ENCODE measurements at places on chromosomes 1 and 21.

GRCh38 chr1:11680270-11681070 is 478 bp downstream of the MAD2L2 start:
- DNase-seq: no peak

GRCh38 chr1:99627615-99628014 is 18.3 kb upstream of the PALMD start:
- no peak for DNase-seq

- DNase-seq: no peak
Measured at GRCh38 chr1:226577401-226578180, 29.0 kb downstream of the STUM start.

- no peak for DNase-seq
Measured at GRCh38 chr1:201089596-201089995, 22.6 kb downstream of the CACNA1S start.

GRCh38 chr1:200369706-200370105 is 40.1 kb downstream of the ZNF281 start:
- DNase-seq: no peak

DNA sequence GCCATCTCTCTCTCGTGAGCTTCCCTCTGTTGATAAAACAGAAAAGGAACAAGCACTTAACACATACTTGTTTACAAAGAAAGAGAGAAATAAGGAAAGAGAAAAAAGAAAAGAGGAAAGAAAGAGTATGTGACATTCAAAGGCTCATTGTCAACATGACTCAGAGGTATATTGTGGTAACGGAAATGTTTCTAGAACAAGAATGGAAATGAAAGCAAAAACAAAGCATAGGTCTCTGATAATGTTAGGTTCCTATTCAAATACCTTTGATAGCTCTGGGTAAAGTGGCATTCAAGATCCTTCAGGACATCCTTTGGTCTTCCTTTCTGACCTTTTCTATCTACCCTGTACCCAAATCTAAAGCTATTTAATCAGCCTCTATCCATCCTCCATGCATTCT is 67.4 kb upstream of the DMRTA2 start:
- DNase-seq: no peak

GRCh38 chr1:216153130-216153529 is 270.1 kb downstream of the USH2A start:
- DNase-seq: no peak

GRCh38 chr1:229336345-229336744 is 6.5 kb downstream of the CCSAP start:
- no peak for DNase-seq

DNA sequence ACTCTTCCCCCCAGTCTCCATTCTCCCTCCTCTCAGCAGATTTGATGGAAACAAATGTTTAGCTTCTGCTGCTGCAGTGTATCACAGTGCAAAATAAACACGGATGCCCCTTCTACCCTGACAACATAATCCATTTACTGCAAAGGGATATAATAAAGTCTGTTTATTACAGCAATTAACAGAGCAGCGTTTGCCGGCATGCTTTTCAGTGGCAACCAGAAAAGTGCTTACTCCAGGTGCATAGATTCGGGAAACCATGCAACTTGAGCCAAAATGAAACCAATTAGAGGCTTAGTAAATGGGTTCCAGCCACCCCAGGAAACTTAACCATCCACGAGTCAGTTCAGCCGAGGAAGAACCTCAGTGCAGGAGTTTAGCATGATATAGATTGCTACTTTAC is 12.9 kb upstream of the LEMD1 start:
- no peak for DNase-seq

GRCh38 chr1:147736883-147737282 is 23.5 kb downstream of the GJA5 start:
- no peak for DNase-seq

- DNase-seq: no peak
Measured at GRCh38 chr1:170126696-170127095, 19.1 kb upstream of the NTMT2 start.

DNA sequence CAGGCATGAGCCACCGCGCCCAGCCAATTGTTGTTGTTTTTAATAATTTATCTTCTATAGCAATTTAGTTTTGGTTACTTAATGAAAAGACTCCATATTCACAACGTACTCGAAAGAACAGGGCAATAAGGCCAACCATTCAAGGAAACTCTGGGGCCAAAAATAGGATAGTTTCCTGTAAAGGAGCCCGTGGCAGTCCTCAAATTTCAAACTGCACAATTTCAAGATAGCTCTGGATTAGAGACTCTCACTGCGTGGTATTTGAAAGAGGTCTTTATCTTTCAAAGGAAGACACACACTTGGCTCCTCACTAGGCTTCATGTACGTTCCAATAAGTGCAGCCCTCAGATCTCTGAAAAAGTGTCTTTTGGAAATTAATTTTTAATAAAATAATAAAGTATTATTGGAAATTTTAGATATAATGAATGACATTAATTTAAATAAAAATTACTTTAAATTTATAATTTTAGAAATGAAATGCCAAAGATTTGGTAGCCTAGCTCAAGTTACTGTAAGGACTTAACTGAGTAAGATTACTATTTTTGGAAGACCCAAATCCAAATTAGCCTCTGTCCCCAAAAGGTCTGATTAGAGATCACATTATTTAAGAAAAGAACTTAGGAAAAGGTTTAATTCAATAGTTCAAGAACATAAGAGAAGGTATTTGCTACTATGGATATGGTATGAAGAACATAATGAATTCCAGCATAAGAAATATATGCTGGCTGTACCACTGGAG is 22.7 kb upstream of the DONSON start:
- DNase-seq: no peak

- no peak for DNase-seq
Measured at GRCh38 chr1:53366901-53367502, 39.1 kb upstream of the LRP8 start.

- DNase-seq: no peak
Measured at GRCh38 chr1:53519421-53519820, 60.2 kb downstream of the DMRTB1 start.

GRCh38 chr1:166153525-166154314 is 13.1 kb downstream of the FAM78B start:
- no peak for DNase-seq

- no peak for DNase-seq
Measured at GRCh38 chr1:71783071-71783470, 499.3 kb downstream of the NEGR1 start.

DNA sequence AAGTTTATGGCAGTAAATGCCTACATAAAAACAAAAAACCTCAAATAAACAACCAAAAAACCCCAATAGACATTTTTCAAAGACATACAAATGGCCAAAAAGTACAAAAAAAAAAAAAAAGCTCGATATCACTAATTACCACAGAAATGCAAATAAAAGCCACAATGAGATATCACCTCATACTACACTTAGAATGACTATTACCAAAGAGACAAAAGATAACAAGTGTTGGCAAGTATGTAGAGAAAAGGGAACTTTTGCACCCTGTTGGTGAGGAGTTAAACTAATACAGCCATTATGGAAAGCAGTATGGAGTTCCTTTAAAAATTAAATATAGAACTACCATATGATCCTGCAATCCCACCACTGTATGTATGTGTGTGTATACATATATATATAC is 21.1 kb downstream of the SLC25A24 start:
- DNase-seq: no peak

DNA sequence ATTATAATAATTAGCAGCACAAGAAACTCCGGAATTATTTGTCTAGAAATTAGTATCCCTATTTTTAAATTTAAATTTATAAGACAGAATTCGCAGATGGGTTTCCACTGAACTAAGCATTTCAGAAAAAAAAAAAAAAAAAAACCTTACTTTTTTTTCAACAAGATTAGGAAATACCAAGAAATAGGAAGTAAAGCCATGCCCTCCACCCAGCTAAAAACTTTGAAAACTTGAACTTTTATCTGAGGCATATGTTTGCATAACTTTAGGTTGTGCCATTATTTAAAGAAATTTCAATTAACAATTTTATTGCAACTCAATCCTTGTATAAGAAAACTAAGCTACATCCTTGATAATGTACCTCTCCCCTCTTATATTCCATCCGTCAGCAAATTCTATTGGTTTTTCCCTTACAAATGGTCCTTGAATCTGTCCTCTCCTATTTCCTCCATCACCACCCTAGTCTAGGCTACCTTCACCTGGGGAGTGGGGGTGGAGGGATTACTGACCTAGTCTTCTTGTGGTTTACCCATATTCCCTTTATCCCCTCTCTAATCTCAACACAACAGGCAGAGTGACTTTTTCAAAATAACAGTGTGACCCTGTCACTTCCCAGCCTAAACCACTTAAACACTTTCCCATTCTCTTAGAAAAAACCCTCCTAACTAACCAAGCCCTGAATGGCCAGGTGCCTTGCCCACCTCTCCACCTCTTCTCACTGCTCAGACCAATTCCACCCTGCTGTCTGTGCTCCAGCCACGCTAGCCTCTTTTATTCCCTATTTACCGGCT is 1.4 kb upstream of the EVI5 start:
- DNase-seq: no peak

GRCh38 chr1:185431612-185432011 is 114.6 kb upstream of the IVNS1ABP start:
- DNase-seq: no peak

DNA sequence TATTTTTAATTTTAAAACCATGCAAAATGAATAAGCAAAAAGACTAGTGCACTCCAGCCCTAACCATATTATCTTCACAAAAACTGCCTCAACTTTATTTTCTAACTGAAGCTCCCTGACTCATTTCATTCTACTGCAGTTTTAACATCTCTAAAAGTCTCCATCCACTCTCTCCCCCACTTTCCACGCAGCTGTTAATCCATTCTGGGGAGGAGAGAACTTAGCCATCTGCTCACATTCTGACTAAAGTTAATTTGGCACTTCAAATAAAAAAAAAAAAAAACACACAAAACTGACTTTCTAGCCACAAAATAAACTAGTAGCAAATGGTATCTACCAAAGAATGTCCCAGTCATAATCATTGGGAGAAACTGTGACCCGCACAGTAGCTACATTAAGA is 5.4 kb upstream of the MYBPHL start:
- DNase-seq: no peak

- DNase-seq: no peak
Measured at GRCh38 chr1:55725378-55725777, 510.2 kb upstream of the USP24 start.

DNA sequence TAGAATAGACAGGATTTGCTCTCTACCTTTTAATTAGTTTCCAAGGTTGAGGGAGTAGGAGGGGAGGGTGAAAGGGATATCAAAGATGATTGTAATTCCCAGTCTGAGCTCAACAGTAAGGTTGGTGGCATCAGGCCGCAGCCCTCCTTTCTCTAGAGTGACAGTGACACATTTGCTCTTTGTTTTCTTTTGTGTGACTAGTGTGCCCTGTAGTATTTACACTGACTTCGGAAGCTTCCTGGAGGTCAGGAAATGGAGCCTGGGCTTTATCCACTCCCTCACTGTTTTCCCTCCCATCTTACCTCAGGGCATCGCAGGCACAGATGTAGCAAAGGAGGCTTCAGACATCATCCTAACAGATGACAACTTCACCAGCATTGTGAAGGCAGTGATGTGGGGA is 44.7 kb upstream of the LAX1 start:
- DNase-seq: no peak

- no peak for DNase-seq
Measured at GRCh38 chr1:4072481-4073153, 172.5 kb upstream of the C1orf174 start.

- no peak for DNase-seq
Measured at GRCh38 chr1:231971397-231972110, 345.0 kb downstream of the DISC1 start.

DNA sequence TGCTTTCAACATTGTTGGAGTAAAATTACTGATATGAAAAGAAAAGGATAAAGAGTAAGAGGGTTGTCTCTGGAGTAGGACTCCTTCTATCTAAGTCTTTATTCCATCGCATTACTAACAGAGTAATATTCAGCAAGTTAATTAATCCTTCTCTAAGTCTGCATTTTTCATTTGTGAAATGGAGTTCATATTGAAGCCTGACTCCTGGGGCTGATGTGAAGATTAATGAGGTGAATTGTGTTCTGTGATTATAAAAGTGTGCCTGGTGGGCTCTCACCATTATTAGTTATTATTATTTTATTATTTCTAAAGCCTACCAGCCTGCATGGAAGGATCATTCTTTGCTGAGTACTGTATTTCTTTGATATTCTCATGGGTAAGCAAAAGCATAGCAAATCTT is 1096.7 kb downstream of the KCNT2 start:
- DNase-seq: no peak

DNA sequence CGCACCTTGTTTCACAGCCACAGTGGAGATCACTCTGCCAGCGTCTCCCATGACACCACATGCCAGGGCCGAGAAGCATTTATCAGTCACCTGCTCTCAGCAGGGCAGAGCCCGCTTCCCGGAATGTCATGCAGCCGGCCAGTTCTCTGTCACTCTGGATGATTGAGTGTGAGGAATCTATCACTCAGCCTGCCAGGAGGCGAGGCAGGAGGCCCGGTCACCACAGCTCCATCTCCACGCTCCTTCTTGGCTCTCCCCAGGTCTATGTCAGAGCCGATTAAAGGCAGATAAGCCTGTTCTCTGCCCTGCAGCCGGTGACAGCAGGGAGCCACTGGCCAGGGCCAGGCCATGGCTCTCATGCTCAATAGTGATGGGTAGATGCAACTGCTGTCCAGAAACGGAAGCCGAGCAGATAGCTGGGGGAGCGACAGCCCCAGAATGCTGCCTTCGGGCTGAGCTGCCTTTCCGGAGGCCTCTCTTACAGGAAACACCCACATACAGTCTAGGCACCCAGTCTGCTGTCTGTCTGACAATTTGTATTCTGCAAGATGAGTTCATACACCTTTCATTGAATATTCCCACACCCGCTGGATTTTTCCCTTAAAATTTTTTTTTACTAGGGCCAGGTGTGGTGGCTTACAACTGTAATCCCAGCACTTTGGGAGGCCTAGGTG is 64.1 kb downstream of the ACTL8 start:
- DNase-seq: no peak

DNA sequence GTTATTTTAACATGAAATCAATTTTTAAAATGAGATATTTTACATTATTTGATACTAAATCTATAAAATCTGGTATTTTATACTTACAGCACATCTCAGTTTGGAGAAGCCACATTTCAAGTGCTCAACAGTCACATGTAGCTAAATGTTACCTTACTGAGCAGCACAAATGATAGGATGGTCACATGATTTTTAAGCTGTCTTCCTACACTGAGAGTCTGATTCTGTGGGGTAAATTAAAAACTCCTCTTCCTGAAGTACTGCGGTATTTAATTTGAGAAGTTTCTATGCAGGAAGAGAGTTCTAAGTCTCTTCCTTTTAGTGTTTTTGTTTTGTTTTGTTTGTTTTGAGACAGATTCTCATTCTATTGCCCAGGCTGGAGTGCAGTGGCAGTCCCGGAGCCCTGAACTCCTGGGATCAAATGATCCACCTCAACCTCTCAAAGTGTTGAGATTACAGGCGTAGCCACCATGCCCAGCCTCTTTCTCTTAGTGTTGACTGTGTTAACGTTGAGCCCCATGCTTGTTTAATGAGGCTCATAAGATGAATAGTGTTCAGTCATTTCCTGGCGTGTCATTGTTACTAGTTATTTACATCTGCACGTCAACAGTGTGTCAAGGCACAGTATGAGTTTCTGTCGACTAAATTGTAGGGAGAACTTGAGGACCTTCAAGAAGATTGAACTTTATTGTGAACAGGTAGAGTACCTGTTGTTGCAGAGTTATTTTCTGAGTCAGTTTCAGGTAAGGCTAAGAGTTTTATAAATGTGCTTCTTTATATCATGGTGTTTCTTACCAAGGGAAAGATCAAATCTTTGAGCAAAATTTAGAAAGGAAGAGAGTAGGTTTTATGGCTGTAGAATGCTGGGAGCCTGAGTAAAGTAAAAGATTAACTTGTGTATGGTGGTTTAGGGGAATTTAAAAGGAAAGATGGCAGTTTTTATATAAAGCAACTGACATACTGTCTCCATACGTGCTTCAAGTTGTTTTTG is 3.3 kb downstream of the CNST start:
- DNase-seq: no peak
